ENCODE measurements at places on chromosomes 7 and 10.

GRCh38 chr10:51405580-51406351, 293.6 kb downstream of the CSTF2T start:
- no peak for DNase-seq

GRCh38 chr7:30681331-30681797, 892 bp downstream of the CRHR2 start:
- DNase-seq: no peak

DNA sequence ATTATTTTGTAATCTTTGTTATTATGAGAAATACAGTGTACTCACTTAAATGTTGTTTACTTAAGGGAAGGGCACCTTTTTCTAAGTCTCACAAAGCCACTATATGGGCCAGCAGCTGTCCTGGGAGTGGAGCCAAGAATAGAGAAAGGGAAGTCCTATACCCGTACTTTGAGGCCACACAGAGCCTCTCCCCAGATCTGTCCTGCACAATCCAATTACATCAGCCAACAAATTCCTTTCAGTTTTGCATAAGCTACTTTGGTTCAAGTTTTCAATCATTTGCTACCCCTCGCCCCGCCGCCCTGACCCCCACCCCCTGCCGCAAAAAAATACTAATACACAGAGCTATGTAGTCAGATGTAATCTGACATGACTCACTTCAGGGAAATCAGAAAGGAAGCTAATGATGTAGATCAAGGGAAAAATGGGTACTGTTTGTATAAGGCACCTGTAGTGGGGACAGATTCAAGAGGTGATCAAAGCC, 297.4 kb upstream of the NEBL start:
- DNase-seq: no peak

DNA sequence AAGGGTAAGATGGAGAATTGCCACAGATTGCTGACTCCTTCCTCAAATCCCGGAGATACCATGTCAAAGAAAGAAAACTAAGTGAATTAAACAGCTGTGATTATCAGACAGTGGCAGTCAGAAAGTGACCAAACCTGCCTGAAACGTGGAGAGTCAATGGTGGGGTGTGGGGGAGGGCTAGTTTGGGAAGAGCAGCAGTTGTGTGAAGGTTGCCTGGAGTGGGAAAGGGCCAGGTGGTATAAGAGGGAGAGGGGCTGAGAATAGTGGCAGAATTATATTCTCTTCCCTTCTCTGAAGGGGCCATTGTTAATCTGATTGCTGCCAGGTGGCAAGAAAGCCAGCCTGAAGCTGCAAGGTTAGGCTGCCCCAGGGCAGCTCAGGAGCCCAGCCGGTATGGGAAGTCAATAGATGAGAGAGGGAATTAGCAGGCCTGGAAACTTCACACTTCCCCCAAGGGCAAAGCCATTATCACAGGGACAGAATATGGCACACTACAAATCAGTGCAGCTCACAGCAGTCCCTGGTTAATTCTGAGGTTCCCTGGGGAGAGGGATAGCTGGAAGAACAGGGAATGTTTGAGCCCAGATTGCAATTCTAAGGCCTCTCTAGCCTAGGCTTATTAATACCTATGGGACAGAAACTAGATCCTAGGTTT, 83.9 kb upstream of the ITGB1 start:
- no peak for DNase-seq
